ENCODE measurements at places on chromosomes 12 and 14.
A peak's percentile ranks its signal among the peaks of the same experiment; 100 is the strongest.

DNA sequence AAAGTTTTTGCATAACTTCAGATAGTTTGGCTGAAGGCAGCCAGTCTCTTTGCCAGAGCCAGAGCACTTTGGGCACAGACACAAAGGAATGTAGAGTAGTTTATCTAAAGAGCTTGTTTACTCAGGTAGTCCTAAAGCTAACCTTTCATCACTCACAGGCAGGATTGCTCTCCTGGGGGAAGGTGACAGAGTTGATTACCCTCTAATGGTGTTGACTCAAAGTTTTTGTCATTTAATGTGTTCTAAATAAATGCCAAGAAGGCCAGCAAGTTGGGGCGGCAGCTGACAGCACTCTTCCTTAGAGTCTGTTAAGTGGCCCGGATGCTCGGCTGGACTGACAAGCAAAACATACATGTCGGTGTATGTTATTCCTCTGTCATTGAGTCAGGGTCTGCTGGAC lies 9.3 kb upstream of the TAS2R46 start:
- DNase-seq, result no peak

DNA sequence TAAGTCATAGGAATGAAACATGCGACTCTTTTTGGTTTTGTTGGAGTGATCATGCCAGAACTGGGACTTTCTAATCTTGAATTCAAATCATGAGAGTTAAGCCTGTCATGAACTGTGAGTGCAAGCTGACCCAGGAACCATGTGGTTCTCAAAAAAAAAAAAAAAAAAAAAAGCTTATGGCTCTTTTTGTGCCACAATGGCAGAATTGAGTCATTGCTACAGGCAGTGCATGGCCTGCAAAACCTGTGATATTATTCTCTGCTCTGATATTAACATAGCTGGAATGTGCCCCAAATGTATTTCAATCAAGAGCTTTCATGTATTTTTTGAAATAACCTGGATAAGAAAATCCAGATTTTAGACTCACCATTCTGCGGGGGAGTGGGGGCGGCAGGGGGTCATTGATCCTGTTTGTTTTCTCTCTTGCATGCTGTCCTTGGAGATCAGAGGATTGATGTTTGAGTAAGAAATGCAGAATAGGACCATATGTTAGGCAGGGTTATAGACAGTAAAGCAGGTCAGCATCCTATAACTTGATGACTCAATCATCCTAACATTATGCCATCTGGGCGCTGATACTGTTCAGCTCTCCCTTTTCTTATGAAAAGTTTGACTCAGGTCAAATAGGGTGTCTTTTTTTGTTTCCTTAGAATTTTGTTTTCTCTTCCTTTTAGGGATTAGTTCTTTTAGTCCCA lies 797.4 kb downstream of the DIO2 start:
- no peak for DNase-seq

- DNase-seq, result no peak
Measured at GRCh38 chr12:92571844-92572543, 130.8 kb upstream of the PLEKHG7 start.

GRCh38 chr12:74971201-74971600 lies 238.4 kb downstream of the KCNC2 start:
- DNase-seq, result no peak

DNA sequence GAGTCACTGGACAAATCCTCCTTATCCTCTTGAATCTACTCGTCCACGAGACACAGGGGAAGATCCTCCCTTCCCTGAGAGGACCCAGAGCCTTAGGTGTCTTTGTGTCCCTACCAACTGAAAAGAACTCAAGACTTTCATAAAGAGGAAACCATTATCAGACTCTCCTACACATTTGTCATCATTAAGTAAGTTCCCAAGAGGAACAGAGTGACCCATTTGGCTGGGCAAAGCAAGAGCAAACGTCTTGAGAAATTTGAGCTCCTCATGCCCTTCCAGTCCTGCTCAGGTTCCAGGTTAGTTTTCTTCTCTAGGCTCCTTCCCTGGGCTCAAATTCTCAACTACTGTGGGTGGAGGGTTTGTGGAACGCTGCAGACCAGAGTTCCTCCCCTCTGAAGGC lies 5.7 kb downstream of the MLF2 start:
- DNase-seq, result no peak

DNA sequence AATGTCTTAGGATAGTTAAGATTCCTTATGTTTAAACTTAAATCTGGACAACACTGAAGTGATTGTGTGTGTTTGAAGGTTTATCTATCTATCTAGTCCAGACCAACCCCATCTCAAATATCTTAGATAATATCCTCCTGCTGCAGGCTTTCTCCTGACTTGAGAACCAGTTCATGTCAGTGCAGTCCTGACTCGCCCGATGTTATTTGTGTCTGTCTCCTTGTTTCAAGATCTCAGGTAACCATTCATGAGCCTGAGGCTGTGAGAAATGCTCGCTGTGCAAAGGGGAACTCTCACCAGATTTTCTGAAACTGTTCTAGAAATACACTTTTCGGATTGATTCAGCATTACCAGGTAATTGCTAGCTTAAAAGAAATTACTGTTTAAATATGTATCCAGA lies 356.2 kb downstream of the SNAPC1 start:
- DNase-seq, result peak; percentile 54

- peak; percentile 78 for DNase-seq
Measured at GRCh38 chr12:94149781-94150239, 1.4 kb downstream of the PLXNC1 start.

DNA sequence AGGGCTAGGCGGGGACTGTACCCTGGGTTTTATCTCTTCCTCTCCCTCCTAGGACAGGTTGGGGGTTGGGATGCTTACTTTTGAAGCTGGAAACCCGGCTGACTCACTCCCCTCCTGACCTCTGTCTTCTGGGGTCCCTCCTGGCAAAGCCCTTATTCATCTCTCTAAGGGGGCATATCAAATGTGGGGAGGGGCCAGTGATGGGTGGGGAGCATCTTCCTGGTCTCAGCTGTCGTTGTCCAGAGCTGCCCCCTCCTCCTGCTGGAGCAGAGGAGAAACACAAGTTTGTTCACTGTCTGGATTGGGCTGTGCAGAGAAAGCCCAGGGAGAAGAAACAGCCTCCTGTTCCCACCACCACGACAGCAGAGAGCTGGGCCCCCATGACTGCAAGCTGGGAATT lies 85.8 kb downstream of the TNFAIP2 start:
- no peak for DNase-seq

GRCh38 chr14:45526715-45527549 lies 273.9 kb upstream of the MIS18BP1 start:
- DNase-seq, result peak; percentile 26

DNA sequence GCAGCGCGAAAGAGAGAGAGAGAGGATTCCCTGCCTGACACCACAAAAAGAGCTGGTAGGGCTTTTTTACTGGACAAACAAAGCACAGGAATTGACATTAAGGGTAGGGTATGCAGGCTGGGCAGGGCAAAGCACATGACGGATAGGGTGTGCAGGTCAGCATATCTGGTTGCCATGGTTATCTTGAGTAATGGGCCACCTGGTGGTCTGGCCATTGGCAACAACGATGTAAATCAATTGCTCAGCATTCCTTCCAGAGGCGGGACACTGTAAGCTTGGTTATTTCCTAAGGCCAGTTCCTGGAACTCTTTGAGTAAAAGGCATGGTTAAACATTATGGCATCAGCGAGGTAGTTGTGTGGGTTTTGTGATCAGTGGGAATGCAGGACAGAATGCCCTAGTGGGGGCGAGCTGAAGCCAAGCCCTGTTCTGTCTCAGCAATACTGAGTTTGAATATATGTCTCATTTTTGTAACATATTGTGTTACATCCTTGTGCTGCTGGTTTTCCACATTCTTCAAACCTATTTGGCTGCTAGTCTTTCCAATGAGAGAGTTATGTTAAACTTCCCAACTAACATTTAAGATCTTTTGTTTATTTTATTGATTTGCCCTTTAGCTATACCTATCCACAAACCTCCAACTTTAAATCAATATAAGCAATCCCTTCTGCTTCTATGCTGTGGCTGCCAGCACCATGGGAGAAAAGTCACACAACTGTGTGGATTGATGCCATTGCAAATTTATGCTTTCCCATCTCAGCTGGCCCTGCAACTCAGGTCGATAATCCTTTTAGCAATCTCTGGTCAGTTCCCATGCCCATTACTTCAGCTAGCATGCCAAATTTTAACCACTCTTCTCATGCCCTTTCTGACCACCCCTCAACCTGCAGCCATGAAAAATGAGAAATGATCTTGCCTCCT lies 396.7 kb upstream of the PDE3A start:
- DNase-seq, result peak; percentile 48

DNA sequence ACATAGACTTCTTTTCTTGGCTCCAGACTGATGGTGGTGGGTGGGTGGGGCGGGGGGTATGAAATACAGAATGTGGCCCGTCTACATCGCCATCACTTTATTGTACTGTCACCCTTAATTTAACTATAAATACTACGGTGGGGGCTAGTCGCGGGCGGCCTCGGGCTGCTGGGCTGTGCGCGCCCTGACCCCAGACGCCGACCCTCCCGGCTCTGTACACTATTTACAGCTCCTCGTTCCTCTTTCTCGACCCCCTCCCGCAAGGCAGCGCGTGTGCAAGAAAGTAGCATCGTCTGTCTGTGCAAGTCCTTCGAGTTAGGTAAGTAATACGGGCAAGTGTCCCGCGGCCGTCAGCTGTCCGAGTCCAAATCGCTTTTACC lies 1.8 kb downstream of the GSC start:
- no peak for DNase-seq

DNA sequence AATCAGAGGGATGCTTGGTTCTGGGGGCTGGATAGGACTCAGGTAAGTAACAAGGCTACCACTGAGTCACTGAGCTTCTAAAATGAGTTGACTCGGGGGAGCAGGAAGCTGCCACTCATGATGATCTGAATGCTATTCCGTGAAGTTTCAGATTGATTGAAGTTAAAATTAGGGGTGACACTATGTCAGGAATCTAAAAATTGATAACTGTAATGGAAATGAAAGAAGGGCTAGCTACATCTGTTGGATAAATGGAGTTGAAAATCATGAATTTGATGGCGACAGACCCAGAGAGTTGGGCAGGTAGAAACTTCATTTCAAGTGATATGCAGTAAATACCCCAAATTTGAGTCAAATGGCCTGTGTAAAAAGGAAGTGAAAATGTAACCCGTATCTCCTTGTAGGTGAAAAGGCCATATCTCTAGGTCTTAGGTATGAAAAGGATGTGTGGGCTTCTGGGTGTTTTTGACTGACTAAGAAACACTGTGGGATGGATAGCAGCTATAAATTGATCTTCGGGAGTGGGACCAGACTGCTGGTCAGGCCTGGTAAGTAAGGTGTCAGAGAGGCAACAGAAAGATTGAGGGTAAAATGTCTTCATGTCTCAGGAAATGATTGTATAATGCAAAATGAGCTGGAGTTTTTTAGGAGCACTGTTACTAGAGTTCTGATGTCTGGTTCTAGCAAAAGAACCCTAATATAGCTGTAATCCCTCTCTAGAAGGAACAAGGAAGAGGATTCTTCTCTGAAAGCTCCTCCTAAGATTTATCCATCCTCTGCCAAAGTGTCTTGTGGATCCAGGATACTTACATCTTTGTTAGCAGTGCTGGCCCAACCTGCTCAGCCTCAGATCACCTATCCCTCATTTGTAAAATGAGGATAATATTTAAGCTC lies 57.3 kb downstream of the DAD1 start:
- no peak for DNase-seq

DNA sequence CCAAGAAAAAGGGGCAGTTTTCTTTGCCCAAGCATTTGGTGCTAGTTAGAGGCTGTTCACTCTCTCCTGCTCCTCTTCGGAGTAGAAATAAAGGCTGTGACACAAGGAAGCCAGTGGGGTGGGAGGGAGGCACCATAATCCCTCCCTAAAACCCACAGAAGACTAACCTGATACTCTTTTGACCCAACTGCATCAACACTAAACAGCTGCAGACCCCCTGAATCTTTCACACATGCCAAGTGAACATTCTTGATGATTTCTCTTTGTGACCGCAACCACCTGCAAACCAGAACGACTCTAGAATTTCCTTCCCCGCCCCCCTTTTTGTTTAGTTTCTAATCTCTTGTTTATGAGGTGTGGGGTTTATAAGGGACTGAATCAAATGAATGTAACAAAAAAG lies 175.8 kb upstream of the BCL2L14 start:
- no peak for DNase-seq

All from spinal cord (tissue), 10 donors.